ENCODE measurements at places on chromosomes 2 and 18.

DNA sequence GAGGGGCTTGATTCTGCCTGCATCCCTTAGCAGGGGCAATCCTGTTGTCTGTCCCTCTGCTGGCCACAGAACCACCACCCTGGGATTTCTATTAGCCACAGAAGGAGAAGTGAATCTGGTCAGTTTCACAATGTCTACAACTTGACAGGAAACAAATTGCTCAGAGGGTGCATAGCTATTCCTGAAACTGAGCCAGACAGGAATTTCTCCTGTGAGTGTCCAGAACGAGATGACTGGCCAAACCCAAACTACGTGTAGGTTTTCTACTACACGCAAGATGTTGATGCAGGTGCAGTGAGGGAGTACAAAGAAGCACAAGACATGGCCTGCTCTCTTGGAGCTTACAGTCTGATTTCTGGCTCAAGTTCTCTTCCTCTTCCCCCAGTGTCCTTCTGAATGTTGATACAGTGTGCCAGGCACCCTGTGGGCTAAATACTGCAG, 201.9 kb downstream of the CLIP4 start:
- DNase-seq = peak; percentile 28

GRCh38 chr2:4049463-4049862, 346.1 kb downstream of the DCDC2C start:
- no peak for DNase-seq

- no peak for DNase-seq
Measured at GRCh38 chr18:52045946-52046675, 293.9 kb upstream of the DCC start.

- no peak for DNase-seq
Measured at GRCh38 chr2:21452678-21453077, 328.9 kb downstream of the TDRD15 start.

- no peak for DNase-seq
Measured at GRCh38 chr2:37188570-37188969, at the start of gene SULT6B1. Gene SULT6B1, minus strand, starts transcription at chr2:37188670. Its CDS starts 30 bp downstream, at chr2:37188640.

DNA sequence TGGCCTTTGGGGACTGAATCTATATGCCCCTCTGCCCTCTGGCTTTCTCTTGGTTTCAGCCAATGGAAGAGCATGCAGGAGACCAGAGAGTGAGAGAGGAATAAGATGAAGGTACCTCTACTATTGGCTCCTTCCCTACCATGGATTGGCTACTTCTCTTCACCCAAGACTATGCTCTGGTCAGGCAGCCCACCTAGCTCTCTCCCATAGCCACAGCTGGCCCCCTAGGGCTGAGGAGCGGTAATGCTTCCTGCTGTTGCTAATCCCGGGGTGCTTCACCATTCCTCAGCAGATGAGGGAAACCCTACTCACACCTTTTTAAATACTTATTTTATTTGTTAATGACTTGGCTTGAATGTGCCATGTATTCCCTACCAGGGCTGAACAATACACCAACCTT, 142.4 kb downstream of the MREG start:
- no peak for DNase-seq

- DNase-seq = no peak
Measured at GRCh38 chr2:64491426-64491825, 32.7 kb upstream of the AFTPH start.

DNA sequence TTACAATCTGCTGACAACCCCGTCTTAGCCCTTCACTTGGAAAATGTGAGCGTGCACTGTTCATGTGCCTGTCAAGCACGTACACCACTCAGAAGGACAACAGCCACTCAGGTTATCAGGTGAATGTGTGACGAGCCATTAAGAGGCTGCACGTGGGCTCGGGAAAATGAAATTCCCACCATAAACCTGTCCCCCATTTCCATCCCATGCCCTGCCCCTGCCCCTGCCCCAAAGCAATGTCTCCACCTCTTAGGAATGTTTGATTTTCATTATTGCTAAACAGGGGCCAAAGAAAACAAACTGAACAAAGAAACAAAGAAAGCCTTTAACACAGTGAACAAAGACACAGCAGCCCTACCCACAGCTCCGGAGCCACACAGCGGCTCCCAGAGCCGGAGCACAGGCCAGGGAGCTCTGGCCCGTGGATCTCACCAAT, 90.5 kb downstream of the TMEM18 start:
- DNase-seq = no peak

DNA sequence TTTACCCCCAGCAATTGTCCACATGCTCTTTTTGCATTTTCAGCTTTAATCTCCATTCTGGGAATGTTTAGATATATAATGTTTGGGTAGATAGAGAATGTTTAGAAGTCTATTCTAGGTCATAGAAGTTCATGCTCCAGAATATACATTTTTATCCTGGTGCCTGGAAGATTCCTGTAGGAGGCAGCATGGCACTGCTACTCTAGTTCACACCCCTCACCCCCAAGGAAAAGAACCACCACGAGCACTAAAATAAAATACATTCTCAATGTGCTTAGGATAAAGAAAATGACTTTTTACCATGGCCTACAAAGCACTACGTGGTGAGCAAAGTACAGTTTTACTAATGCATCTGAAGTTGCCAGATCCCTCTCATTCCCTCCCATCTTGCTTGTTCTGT, 53.8 kb downstream of the MYO1B start:
- no peak for DNase-seq

- DNase-seq = no peak
Measured at GRCh38 chr2:137775529-137775928, 188.7 kb upstream of the HNMT start.

DNA sequence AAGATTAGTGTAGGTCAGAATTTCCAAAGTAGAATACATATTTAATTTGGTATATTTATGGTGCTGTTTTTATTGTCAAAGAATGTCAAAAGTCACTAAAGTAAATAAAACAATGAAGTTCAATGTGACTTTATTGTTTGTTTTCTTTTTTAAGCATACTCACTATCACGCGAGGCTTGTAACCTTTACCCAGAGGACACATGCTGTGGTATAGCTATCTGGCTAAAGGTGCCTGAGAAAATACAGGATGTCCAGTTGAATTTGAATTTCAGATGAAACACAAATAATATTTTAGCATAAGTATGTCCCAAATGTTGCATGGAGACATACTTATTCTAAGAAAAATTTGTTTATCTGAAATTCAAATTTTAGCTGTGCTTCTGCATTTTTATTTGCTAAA, 103.3 kb upstream of the KLF7 start:
- DNase-seq = no peak

- no peak for DNase-seq
Measured at GRCh38 chr2:133194777-133195335, 373.4 kb downstream of the NCKAP5 start.

DNA sequence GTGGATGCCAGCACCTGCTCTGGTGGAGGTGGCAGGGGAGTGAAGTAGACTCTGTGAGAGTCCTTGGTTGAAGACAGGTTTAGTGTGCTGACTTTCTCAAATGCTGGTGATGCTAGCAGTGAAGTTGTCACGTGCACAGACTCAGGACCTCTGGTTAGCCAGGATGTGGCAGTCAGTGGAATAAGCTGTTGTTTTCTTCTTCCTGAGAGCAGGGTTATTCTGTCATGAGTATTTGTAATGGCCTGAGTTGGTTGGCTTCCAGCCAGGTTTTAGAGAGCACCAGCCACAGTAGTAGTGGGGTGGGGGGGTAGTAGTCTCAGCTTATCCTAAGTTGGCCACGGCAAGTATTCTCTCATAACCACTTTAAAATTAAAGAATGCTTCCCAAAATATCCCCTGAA, 238.5 kb upstream of the FBXO11 start:
- DNase-seq = no peak

DNA sequence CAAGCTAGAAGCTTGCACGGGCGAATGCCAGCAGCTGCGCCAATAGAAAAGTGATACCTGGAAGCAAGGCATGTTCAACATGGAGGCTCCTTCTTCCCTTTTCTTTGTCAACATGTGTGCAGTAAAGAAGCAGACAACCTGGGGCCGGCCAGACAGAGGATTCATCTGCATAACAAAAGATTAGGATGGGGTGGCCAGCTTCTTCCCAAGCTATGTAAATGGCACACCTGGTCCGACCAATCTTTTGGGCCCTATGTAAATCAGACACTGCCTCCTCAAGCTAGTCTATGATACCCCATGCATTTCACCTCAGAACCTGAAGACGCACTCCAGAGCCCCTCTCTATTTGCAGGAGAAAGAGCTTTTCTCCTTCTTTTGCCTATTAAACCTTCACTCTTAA, 66.4 kb upstream of the TGFA start:
- no peak for DNase-seq

DNA sequence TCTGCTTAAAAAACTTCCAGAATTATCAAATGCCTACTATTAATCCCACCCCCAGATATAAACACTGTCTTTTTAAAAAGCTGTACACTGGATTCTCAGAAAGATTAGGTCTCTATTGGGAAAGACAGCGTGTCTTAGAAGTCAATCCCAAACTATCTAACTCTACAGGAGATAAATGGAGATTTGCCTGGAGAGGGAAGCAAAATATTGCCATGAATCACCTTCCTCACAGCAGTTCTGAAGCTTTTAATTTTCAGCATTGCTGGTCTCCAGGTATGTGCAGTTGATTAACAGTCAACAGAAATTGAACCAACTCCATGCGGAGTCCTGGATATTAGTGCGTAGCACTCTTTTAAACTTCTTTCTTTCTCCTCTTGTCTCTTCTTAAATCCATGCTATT, 122.2 kb downstream of the DSC3 start:
- no peak for DNase-seq

- DNase-seq = no peak
Measured at GRCh38 chr2:16745466-16745865, 79.8 kb upstream of the CYRIA start.

DNA sequence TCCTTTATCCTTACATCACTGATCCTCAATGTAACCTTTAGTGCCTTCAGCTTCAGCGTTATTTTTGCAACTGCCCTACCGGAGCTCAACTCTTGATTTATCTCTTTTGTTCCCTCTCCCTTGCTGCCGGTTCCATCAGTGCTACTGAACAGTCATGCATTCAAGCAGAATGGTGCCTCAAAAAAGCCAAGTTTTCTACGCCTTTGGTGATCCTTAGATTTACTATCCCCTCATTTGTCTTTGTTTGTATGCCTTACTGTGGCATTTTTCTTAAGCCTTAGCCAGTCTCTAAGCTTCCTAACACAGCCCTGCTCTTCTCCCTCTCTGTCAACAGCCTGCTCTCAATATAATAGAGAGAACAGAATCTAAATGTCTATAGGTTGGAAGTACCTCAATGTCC, 847.7 kb downstream of the CPS1 start:
- no peak for DNase-seq

GRCh38 chr2:19881908-19882265, 19.9 kb downstream of the TTC32 start:
- DNase-seq = no peak

- no peak for DNase-seq
Measured at GRCh38 chr2:3580449-3580848, 5.4 kb downstream of the RPS7 start.

DNA sequence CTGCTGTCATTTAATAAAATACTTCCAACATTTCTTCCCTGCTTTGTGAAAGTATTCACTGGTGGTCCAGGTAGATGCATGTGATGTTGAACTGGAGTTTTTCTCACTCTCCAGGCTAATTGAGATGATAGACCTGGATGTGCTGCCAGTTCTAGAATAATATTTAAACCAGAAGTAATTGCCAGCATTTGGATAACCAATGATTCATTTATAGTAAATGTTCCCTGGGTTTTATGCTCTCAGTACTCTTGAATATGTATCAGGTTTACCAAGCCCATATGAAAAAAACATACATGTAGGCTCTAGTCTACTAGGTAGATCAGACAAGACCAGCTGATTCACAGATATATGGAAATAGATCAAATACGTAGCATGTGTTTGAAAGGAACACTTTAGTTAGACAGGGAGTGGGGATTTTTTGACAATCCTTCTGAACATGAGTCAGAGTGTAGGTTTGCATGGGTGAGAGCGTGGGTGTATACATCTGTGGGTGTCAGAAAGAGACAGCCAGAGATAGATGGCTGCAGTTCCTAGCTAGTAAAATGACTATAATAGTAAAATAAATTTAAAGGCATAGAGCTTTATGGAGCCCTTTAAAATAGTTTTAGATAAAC, 115.1 kb downstream of the NAB1 start:
- no peak for DNase-seq

DNA sequence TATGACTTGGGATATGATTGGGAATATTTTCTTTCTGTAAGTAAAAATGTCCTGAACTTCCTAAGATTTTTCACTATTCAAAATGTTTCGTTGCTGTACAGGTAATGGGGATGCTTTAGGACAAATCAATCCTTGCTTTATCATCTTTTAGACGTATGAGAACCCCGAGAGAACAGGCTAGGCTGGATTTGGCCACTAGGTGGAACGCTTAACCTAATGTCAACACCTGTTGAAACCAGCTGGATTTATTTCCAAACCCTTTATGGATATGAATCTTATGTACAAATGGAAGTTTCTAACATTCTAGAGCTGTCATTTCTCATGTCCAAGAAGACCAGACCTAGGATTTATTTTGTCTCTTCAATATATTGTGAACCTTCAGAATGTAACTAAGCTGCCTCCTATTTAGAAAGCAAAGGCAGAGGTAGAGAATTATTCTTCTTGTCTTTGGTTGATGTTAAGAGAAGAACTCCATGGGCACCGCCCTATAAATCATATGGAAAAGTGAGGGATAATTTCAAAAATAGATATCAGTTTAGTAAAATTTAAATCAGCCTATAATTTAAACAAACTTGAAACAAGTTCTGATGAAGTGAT, 96.7 kb downstream of the PMAIP1 start:
- DNase-seq = no peak

- no peak for DNase-seq
Measured at GRCh38 chr2:197358931-197359330, 48.4 kb upstream of the ANKRD44 start.

- no peak for DNase-seq
Measured at GRCh38 chr2:196590286-196590685, 49.2 kb upstream of the CCDC150 start.

GRCh38 chr2:229152674-229153073, 118.4 kb downstream of the PID1 start:
- no peak for DNase-seq

- DNase-seq = no peak
Measured at GRCh38 chr2:53467467-53468180, 300.0 kb upstream of the CHAC2 start.

GRCh38 chr2:196274387-196274809, 103.0 kb upstream of the STK17B start:
- no peak for DNase-seq

- DNase-seq = no peak
Measured at GRCh38 chr2:141942006-141942789, 188.6 kb downstream of the LRP1B start.

DNA sequence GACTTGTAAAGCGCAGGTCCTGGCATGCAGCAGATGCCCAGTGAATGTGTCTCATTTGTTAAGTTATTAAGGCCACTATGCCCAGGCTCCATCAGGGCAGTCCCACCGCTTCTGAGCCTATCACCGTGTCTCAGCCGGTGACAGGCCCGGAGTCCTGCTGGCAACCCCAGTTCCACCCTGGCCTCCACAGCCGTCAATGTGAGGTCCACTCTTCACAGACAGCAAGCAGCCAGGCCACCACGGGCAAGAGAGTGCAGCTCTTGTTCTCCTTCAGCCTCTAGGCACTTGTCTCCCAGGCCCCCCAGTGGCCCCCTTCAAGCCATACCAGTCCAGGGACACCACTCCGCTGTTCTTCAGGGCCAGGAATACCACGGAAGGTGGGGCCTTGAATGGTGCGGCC, 22.6 kb downstream of the CFAP65 start:
- no peak for DNase-seq
